ENCODE measurements at places on chromosomes 6 and 20.

DNA sequence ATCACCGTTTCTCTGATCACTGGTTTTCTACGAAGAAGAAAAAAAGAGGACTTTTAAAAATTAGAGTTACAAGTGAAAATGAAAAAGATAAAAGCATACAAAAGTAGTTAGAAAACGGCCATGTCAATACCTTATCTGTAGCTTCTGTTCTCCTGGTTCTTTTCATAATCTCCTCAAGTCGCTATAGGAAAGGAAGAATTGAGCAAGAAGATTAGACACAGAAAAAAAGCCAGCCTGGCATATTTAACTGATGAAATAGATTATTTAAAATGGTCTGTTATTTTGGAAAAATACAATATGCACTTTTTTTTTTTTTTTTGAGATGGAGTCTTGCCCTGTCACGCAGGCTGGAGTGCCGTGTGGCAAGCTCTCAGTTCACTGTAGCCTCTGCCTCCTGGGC lies 70.2 kb upstream of the BCLAF1 start:
- DNase-seq: no peak

GRCh38 chr6:134676307-134677281 lies 273.3 kb downstream of the ALDH8A1 start:
- peak; percentile 42 for DNase-seq

DNA sequence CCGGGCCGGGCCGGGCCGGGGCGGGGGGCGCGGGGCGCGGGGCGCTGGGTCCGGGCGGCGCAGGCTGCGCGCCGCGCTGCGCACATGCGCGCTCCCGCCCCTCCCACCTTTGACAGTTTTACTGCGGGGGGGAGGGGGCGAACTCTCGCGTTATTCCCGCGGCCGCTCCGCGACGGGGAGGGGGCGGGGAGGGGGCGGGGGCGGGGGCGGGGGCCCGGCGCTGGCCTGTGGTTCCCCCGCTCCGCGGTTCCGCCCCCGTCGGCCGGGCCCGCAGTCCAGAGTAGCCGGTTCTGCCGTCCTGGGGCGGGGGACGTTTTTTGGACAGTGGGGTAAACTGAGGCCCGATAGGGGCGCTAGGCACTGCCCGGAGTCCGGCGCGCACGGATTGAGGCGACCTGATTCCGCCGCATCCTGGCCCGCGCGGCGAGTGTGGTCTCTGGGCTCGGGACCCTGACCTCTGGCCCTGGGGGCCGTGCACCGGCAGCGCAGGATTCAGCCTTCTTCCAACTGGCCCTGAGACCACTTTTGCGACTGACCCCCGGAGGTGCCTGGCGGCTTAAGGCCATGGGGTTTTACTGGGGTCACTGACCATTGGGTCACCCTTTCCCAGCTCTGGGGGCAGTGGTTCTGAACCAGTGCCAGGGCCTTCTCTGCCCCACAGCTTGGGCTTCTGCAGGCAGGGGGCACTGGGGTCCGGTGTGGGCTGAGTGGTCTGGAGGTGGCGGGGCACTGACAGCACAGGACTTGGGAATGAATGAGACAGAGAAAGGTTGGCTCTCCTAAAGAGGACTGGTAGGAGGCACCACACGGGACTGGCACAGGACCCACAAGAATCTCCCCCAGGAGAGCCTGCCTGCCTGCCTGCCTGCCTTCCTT lies at the start of gene ZNF512B:
ZNF512B (minus strand) TSS at position 93 of the 876 bp plus-strand sequence. CDS start 1,980 bp downstream, outside the sequence.
- peak; percentile 63 for DNase-seq

DNA sequence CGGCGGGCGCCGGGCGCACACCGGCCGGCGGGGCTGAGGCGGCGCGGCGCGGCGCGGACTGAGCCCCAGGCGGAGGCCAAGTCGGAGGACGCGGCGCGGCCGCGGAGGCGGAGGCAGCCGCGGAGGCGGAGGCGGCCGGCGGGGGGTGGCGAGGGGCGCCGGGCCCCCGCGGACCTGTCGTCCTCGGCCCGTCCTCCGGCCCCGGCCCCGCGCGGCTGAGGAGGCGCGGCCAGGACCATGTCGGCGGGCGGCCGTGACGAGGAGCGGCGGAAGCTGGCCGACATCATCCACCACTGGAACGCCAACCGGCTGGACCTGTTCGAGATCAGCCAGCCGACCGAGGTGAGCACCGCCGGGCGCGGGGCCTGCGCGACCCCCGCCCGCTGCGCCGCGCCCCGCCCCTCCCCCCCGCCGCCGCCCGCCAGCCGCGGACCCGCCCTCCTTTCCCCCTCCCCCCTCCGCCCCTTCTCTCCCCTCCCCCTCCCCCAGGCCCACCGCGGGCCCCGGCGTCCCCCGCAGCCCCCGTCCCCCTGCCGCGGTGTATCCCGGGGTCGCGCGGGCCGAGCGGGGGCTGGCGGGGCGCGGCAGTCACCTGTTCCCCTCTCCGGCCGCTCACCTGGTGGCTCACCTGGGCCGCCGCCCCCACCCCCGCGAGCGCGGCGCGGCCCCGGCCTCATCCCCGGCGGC lies at the start of gene AFDN:
AFDN (plus strand) TSS at position 16 of the 687 bp plus-strand sequence; CDS start at position 238, 222 bp downstream.
- DNase-seq: peak; percentile 30

DNA sequence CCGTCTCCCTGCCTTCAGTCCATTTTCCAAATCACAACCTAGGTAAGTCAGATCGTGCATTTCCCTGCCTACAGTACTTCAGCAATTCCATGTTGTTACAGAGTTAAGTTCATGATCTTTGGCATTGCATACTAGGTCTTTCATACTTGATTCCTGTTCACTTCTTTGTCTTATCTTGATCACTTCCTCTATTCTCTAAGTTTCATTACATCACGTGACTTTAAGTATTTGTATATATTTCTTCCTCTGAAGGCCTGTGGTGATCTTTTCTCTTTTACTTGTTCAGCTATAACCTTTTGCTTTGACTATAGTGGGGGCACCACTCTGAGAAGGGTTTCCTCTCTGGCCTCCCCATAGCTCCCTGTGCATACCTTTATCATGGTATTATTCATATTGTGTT lies 100.2 kb downstream of the TRMT11 start:
- DNase-seq: no peak

- peak; percentile 70 for DNase-seq
Observed at GRCh38 chr20:58618351-58619076, 32.6 kb upstream of the STX16 start.

GRCh38 chr6:144675231-144675861 lies 390.2 kb downstream of the UTRN start:
- DNase-seq: peak; percentile 65

GRCh38 chr6:90203672-90204071 lies 93.0 kb downstream of the BACH2 start:
- DNase-seq: no peak

DNA sequence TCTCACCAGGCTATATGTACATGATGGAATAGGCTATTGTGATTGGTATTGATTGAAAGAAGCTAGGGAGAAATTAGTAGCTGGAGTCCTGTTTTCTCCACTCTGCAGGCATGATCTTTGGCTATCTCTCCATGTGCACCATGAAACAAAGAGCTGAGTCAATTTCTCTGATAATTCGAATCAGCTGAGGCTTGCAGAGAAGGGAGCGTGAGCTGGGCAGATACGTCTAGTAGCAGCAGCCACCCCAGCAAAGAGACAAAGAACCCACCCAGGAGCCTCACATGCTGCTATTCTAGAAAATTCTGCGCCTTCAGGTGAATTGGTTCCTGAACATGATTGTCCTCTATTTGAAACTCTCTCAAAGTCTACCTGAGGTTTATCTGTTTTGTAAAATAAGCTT lies 6.9 kb upstream of the SGK1 start:
- DNase-seq: no peak

DNA sequence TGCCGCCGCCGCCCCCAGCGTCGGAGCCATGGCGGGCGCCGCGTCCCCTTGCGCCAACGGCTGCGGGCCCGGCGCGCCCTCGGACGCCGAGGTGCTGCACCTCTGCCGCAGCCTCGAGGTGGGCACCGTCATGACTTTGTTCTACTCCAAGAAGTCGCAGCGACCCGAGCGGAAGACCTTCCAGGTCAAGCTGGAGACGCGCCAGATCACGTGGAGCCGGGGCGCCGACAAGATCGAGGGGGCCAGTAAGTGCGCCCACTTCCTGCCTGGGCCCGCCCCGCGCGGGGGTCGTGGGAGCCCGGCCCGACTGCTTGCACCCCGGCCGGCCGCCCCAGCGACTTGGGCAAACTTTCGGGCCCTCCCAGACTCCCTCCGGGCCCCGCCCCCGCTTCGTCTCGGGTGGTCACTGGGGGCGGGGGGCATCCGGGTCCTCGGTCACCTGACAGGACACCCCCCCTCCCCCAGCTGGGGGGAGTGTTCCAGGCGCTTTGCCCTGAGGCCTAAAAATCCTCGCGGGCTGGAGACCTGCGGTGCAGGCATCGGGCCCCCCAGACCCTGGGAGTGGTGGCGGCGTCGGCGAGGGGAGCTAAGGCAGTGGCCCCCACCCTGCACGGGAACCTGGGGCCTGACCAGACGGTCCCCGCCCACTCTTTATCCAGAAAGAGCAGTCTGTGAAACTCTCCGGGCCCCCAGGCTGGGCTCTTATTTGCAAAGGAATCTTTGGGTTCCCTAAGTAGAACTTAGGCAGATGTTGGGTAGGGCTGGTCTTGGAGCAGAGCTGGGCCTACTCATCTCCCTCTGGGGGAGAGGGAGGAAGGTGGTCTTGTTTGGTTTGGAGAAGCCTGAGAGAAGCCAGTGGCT lies 501 bp downstream of the PLCG1 start:
- peak; percentile 65 for DNase-seq

- DNase-seq: peak; percentile 82
Observed at GRCh38 chr20:31497838-31498540, 16.3 kb upstream of the HM13 start.

- DNase-seq: peak; percentile 28
Observed at GRCh38 chr6:143232849-143233248, 172.2 kb downstream of the AIG1 start.

DNA sequence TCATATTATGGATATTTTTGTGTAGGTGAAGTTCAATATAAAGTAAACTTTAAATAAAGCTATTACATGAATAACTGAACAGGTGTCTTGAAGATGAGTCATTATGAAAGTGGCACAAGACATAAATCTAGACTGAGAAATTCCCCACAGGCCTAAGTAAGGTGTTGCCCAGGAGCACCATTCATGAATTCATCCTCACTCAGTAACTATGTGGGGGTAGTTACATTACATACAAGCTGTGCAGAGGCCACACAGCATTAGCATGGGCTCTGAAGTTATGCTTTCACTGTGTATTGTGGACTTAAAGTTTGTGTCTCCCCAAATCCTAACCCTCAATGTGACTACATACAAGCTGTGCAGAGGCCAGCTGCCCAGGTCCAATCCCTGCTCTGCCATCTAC lies 65.9 kb downstream of the BCAS1 start:
- no peak for DNase-seq

DNA sequence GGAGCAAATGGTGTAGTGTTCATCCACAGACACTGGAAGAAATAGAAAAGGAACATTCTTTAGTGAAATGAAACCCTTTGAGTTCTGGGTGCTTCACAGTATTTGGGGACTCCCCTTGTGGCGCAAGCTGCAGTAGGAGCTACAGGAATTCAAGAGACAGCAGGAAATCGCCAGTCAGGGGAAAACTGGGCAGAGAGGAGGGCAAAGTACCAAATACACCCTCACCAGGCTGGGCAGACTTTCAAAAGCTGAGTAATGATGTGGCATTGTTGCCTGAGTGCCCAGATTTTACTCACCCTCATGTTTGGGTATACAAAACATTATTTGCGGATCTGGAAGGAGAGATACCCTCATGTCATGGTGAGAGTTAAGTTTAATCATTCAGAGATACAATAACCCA lies 97.9 kb downstream of the SOD2 start:
- DNase-seq: peak; percentile 55

GRCh38 chr20:51059862-51060261 lies 37.0 kb upstream of the KCNG1 start:
- DNase-seq: no peak

GRCh38 chr6:54463354-54464024 lies 155.2 kb downstream of the TINAG start:
- no peak for DNase-seq

DNA sequence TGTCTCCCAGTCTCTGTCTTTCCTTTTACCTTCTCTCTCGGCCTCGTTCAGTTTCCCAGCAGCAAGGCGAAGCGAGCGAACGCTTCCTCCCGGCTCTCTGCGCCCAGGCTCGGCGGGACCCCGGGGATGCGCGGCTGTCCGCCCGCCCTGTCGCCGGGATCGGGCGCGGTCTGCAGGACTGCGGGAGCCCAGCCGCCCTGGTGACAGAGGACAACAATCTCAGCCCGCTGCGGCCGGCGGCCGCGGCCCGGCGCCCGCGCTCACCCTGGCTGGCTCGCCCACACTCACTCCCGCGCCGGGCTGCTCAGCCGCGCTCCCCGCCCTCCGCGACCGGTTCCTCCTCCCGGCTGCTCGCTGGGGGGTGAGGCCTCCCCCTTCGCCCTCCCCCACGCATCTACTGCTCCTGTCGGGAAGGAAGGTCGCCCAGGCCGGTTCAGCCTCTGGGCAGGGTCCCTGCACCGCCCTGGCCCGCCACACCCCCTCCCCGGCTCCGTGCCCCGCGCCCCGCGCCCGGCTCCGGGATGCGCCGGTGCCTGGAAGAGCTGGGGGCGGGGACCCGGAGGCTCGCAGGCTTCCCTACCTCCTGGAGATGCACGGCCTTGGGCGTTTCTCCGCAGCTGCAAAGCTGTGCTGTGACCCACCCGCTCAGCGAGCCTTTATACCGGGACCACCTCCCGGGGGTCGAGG lies 410 bp downstream of the SYNE1 start:
- peak; percentile 30 for DNase-seq

GRCh38 chr6:108222064-108222463 lies 38.8 kb downstream of the SNX3 start:
- no peak for DNase-seq

DNA sequence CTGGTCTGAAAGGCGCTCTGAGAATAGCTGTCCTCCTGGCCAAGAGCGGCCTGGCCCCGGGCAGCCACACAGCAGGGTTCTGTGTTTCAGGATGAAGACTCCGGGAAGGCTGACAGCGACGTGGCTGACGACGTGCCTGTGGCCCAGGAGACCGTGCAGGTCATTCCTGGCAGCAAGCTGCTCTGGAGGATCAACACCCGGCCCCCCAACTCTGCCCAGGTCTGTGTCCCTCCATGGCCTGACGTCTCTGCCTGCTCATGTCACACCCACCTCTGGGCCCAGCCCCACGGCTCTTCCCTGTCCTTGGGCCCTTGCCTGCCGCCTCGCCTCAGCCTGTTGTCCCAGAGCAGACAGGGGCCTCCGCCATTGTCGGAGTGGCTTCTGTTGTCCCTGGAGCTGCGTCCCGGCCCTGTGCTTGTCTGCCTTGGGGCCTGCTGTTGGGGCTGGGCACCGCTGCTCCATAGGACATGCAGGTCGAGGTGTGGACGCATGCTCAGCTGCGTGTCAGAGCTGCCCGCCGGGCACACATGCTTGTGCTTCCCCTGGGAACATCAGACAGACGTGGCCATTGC lies 16.2 kb upstream of the ADRM1 start:
- DNase-seq: no peak

- DNase-seq: no peak
Observed at GRCh38 chr6:47016909-47017308, 25.2 kb downstream of the ADGRF1 start.
